ENCODE measurements at places on chromosomes 3 and 15.

- DNase-seq: no peak
Measured at GRCh38 chr15:98620020-98620419, 28.3 kb upstream of the IGF1R start.

DNA sequence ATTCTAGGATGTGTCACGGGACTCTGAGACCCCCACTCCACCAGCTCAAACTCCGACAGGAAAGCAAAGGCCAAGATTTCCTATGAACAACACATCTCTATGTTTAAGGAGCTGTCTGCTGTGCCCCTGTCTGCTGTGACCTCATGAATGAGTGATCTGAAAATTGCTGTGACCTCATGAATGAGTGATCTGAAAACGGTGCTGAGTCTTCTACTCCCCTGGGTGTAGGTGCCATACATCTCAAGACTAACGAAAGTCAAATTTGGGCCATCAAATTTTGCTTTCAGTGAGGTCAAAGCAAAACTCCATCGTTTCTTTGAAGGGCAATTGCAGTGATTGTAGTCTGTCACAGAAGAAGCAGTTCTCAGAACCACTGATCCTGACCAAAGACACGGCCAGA is 24.4 kb downstream of the IL5RA start:
- DNase-seq: no peak

DNA sequence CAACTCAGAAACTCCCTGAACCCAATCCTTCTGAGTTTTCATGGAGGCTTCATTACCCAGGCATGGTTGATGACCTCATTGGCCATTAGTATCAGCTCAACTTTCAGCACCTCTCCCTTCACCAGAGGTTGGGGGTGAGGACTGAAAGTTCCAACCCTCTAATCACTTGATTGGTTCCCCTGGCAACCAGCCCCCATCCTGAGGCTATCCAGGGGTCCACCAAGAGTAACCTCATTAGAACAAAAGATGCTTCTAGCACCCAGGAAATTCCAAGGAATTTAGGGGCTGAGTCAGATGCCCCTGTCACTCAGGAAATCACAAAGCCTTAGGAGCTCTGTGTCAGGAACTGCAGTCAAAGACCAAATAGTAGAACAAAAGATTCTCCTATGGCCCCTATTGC is 43.8 kb downstream of the ADAMTSL3 start:
- DNase-seq: no peak

- DNase-seq: no peak
Measured at GRCh38 chr3:123525433-123525832, 59.4 kb downstream of the HACD2 start.

DNA sequence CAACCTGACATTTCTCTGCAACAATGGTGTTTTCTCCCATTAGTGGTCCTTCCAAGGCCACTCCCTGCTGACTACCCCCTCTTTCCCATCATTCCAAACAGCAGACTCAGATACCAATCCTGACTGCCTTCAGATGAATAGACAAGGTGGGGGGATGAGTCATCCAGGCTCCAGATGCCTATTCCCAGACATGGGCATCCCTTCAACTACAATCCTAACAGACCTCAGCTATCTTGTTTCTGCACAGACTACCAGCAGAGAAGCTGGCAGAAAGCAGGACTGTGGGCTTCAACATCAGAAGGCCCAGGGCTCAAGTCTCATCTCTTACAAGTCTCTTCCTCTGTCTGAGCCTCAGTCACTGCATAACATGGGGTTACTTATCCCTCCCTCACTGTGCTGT is 2.2 kb downstream of the RBP1 start:
- DNase-seq: no peak

DNA sequence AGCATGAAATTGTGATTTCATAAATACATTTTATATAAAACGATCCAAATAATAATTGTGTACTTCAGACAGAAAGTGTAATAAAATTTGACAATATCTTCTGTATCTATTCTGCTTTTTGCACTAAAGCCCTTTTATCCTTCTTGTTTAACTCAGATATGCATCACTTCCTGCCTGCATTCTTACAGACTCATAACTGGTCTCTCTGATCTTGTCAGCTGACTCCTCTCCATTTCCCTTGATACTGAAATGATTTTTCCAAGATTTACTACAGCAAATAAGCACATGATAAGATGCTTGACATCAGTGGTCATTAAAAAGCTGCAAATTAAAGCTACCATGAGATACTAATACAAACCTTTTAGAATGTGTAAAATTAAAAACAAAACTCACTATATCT is 25.3 kb upstream of the SI start:
- no peak for DNase-seq

DNA sequence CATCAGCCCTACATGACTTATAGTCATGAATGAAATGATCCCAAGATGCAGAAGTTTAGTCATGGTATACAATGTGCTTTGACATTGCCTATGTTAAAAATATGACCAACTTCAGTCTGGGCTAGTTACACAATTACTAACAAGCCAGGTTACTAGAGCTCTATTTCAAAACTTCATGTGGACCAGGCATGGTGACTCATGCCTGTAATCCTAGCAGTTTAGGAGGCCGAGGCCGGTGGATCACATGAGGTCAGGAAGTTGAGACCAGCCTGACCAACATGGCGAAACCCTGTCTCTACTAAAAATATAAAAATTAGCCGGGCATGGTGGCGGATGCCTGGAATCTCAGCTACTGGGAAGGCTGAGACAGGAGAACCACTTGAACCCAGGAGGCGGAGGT is 613.0 kb downstream of the CADM2 start:
- no peak for DNase-seq

DNA sequence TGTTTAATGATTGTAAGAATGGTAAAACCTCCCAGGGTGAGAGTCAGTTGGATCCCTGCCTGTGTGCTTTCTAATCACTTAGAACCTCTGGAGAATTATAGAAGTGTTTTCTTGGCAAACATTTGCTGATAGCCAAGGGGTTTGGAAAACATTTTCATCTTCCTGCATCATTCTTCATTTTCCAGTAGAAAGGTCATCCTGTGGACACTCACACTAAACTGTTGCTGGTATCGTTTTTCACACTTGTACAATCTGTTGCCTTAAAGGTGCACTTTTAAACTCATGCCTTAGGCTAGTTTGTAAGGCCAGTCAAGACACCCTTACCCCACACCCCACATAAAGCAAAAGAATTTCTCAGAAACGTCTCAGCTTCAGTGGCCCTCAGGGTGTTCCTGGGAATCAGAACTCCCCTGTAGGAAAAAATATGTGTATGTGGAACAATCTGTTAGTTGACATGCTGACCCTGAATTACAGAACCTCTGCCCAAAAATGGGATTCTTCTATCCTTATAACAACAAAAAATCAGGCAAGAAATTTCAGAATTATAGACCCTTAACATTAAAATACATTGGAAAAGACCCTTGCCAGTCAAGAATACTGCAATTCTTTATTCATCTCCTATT is 5.8 kb upstream of the PLD1 start:
- DNase-seq: no peak

All from NCI-H1436 treated with DMSO at 0.1 percent for 48 hours (cell line).